SJCRH30 (cell line): ENCODE measurements at places on chromosomes 3 and 15.
A peak's percentile ranks its signal among the peaks of the same experiment; 100 is the strongest.

- DNase-seq = no peak
Measured at GRCh38 chr3:111882194-111882593, 23.1 kb downstream of the PHLDB2 start.

GRCh38 chr3:107973152-107973551 is 117.7 kb downstream of the CD47 start:
- DNase-seq = no peak

DNA sequence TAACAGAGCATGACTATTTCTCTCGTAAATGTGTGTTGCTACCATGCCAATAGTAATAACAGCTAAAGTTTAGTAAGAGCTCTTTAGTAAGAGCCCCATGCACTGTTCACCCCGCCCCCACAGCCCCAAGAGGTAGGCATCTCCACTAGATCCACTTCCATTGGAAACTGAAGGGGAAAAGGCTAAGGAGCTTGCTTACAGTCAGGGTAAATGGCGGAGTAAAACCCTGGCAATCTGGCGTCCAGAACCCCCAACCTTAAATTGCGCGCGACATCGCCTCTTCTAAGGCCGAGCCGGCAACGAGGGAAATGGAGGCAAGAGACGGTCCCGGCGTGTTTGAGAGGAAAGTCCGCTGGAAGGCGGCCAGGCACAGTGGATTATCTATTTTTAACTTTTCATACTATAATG is 654 bp upstream of the C3orf38 start:
- peak; percentile 64 for DNase-seq

- DNase-seq = no peak
Measured at GRCh38 chr3:177335728-177336127, 138.4 kb upstream of the TBL1XR1 start.

- DNase-seq = no peak
Measured at GRCh38 chr3:175865724-175866123, 1006.6 kb downstream of the NAALADL2 start.

- DNase-seq = no peak
Measured at GRCh38 chr3:34001990-34002389, 203.6 kb downstream of the PDCD6IP start.

GRCh38 chr15:56361987-56362386 is 3.2 kb upstream of the TEX9 start:
- DNase-seq = no peak

GRCh38 chr3:89245612-89246011 is 138.2 kb downstream of the EPHA3 start:
- no peak for DNase-seq

GRCh38 chr3:187971629-187972028 is 182.3 kb upstream of the LPP start:
- no peak for DNase-seq

DNA sequence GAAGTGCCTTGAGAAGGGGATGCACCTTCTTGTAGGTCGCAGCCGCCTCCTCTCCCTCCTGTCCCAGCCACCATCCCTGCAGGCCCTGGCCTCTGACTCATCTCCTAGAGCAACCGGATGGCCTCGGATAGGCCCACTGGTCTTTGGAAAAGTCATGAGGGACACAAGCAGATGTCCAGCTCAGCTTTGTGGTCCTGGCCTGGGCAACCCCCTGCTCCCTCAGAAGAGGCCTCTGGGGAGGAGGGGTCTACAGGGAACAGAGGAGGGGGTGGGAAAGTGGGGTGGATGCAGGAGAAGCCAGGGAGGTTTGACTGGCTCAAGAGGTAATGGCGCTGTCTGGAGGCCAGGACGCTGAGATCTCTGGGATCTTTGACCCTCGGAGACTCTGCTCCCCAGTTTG is 259.2 kb upstream of the TLE3 start:
- peak; percentile 85 for DNase-seq
